ENCODE measurements at places on chromosomes 11 and 22. TPM values are rescaled to one million over a fixed set of nuclear protein-coding genes. Genes with fewer than 3 reads are reported as not detected.

DNA sequence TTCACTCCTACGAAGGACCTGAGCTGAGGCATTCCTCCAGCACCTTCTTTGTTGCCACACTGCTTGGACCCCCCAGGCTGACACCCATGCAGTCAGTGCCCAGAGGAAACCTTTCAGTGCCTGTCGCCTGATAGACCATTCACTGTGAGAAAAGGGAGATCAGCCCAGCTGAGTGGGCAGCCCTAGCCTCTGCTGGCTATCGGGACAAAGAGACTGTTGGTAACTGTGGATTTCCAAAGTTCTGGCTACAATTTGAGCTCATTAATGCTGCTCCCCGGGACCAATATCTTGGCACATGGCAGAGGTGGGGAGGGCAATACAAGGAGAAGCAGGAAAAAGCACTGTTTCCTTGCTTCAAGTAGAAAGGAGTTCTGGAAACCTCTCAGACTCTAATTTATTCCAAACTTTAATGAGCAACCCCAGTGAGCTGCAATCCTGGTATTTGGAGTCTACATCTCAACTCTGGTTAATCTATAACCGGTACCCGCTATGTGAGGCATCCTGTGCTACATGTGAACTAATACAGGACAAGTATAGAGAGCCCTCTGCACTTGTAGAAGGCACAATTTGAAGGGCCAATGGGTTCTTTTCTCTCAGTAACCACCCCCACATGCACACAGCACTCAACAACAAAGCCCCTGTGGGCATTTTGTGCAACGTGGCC lies 200.7 kb upstream of the NCAM1 start:
- DNase-seq = no peak

PDXP gene
- total RNA-seq = 18.9 TPM

DNA sequence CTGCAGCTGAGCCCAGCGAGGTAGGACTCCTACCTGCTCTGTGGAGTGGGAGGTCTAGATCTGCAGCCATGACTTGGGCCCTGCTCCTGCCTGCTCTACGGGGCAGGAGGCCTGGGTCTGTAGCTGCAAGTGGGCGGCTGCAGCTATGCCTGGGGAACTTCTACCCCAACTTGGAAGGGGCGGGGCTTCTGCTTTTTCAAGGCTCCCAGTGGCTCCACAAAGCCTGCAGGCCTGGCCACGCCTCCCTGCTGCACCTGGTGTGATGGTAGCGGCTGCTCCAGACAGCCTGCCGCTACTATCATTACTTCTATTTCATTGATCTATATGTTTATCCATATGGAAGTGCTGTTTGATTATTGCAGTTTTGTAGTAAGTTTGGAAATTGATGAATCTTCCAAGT lies 121.2 kb downstream of the NELL1 start:
- no peak for DNase-seq

DNA sequence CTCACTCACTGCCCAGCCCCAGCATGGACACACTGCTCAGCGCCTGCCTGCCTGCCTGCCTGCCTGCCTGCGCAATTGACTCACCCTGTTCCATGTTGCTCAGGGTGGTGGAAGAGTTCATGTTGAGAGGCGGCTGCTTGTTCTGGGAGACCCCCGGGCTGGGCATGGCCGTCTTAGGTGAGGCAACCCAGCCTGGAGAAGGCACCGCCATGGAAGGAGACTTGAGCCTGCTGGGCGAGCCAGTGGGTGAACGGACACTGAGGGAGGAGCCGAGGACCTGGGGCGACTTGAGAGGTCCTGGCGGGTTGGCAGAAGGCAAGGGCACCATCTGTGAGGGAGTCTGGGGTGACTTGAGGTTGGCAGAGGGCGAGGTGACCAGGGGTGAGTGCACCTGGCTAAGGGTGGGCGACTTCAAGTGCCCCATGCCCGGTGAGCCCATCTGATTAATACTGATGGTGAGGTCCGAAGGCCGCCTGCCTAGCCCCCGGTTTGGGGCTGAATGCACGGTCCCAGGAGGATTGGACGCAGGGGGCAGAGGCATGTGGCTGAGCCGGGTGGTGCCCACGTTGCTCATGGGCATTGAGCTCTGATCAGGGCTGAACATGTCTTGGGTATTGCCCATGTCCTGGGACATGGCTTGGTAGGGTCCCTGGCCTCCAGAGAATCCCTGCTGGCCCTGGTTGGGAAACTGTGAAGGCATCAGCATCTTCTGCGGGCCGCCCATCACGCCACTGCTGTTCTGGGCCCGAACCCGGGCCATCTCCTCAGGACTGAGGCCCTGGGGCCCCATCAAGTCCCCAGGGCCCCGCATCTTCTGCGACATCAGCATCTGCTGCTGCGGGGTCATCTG lies 17.1 kb downstream of the CXCR5 start:
- no peak for DNase-seq

Measured in astrocyte (in vitro differentiated cells and primary cell).